ENCODE measurements at places on chromosomes 16 and 17.
A peak's percentile ranks its signal among the peaks of the same experiment; 100 is the strongest.

DNA sequence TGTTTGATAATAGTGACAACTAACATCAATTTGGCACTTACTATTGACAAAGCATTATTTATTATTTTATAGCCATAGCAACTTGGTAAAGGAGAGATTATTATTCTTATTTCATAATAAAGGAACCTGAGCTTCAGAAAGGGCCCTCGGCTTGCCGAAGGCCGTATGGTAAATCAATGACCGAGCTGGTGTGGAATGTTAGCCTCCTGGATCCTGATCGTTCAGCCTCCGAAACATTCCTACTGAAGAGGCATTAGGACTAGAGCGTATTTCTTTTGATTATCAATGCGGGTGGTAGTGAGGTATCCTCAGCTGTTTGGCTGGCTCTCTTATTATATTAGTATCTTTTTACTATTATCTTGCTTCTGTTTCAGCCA, 199.3 kb upstream of the TBX2 start:
- no peak for DNase-seq

DNA sequence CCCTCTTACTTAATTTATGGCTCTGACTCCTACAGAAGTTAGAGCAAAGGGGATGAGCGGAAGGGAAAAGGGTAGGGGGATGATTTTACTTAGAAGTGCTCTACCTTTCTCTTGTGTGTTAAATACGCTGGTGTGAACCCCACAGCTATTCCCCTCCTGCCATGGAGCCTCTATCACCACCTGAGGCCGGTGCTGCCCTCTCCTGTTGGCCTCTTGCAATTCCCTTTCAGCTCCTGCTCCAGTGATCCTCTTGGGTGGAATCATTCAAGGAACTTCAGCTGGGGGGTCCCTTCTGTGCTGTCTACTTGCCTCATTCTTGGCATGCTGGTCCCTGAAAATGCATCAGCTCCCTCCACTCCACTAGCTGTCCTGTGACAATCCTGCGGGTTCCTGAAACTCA, 41.8 kb upstream of the CDH8 start:
- DNase-seq = no peak

- DNase-seq = peak; percentile 14
Measured at GRCh38 chr16:2422123-2422867, 7.0 kb upstream of the CCNF start.

DNA sequence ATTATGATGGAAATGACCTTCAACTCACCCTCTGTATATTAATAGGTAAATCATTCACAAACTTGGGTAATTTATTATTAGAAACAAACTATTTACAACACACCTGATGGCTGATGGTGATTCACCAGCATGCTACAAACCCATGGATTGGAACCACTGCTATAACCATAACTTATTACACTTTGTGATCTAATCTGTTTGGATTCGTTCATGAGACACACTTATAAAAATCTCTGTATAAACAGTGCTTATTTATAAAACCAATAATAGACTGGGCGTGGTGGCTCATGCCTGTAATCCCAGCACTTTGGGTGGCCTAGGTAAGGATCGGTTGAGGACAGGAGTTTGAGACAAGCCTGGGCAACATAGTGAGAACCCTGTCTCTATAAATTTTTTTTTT, 16.0 kb downstream of the SMIM36 start:
- DNase-seq = no peak

DNA sequence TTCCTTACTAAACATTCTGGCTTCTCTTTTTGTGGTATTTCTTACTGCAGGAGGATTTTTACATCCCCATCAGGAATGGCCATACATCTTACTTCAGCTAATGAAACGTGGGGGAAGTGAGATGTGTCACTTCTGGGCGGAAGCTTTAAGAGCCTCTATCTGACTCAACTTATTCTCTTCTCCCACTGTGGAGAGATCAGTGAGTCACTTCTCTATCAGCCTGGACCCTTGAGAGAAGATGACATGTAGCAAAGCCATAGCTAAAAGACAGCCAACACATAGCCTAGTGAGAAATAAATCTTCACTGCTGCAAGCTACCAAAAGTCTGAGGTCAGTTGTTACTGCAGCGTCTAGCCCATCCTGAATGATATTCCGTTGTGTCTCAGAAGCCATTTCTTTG, 1066.7 kb upstream of the RBFOX1 start:
- no peak for DNase-seq

DNA sequence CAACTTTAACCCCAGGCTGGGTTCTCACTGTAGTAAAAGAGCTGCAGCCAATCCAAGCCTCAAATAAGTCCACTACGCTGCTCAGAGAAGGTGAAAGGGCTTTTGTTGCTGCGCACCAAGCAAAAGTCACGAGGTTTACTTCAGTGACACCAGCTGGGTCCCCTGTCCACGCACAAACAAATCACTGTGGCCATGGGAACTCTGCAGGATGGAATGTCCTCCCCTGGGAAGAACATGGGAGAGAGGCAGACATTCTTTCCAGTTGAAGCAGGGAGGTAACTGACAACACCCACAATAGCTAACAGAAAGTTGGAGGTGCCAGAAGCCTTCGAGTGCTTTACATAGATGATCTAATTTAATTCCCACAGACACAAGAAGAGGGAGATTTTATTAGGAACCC, 181.9 kb downstream of the PMP22 start:
- no peak for DNase-seq

DNA sequence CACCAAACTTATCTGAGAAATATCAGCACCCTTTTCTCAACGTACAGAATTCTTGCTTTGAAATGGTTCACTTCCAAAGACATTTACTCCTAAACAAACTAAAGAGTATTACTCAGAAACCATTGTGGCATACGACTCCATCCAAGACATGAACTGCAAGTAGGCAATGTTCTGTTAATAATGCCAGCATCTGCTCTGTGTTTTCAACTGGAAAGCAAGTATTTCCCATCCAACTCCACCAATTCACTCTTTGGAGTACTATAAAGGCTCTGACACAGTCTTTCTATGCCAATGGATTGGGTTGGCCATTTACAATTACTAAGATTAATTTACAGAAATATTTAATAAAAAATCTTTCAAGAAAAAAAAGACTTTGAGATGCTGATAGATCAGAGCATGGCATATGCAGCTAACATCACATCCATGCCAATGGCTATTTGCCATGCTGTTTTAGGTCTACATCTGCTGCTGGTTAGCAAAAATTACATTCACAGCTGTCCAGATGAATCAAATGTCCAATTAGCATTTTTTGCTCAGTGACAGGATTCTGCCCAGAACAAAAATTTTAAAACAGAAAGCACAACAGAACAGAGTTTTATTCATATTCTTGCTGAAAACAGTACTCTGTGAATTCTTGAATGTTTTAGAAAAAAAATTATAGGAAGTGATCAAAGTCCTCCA, 65.9 kb upstream of the HLF start:
- DNase-seq = no peak

GRCh38 chr17:57326336-57326735, 70.0 kb downstream of the MSI2 start:
- no peak for DNase-seq

GRCh38 chr17:78862073-78863023, 21.7 kb upstream of the USP36 start:
- no peak for DNase-seq

DNA sequence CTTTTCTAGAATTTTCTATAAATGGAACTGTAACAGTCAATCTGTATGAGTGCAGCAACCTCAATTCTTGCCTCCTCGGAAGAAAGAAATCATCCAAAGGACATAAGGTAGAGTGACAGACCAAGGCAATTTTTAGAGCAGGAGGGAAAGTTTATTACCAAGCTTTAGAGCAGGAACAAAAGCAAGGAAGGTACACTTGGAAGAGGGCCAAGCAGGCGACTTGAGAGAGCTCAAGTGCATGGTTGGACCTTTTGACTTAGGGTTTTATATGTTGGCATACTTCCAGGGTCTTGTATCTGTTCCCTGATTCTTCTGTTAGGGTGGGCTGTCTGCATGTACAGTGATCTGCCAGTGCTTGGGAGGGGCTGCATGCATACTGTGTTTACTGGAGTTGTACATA, 50.3 kb downstream of the SCNN1G start:
- DNase-seq = no peak

GRCh38 chr16:65989861-65990604, 376.5 kb upstream of the CDH5 start:
- no peak for DNase-seq

GRCh38 chr17:45221081-45222013, at the start of gene FMNL1:
TSS of gene FMNL1 (plus strand) at chr17:45221885. CDS start at chr17:45222125, 240 bp downstream.
- peak; percentile 68 for DNase-seq

- DNase-seq = no peak
Measured at GRCh38 chr16:10658943-10659342, 35.8 kb downstream of the TEKT5 start.

DNA sequence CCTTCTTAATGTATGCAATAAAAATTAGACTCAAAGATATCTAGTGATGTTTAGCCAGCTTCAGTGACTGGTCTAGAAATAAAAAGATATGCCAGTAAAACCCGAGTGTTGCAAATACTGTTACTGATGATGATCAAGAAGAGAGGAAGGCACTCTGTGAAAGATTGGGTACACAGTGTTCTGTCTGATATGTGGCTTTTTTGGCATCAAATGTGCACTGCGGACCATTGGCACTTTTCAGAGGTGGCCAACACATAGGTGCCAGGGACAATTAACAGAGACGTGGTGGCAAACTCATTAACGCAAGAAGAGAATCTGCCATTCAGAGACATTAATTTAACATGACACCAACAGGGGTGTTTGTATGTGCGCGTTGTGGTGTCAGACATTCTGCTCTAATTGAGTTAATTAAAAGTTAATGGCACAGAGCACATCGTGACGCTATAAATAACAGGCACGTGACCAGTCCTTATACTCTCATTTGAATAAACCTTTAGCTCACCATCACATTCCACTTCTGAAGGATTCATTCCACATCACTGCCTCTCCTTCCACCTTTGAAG, 549.3 kb upstream of the HSBP1 start:
- DNase-seq = no peak

GRCh38 chr16:8920645-8921346, 38.6 kb downstream of the LITAFD start:
- no peak for DNase-seq

GRCh38 chr17:58436805-58437239, 19.5 kb upstream of the RNF43 start:
- no peak for DNase-seq

DNA sequence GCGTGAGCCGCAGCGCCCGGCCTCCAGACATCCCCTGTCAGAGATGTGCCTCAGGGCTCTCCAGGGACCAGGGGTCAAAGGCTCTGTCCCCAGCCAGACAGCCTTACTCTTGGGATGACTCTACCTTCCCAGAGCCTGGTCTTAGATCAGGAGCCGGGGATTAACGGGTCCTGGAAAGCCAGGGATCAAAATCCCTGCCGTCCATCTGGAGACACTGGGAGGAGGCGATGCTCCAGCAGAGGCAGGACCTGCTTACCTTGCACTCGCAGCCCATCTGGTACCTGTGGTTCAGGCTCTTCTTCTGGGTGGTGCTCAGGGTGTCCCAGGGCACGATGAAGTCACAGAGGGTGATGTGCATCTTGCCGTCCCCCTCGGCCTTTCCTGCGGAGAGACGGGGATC, 16.7 kb upstream of the USP36 start:
- no peak for DNase-seq

DNA sequence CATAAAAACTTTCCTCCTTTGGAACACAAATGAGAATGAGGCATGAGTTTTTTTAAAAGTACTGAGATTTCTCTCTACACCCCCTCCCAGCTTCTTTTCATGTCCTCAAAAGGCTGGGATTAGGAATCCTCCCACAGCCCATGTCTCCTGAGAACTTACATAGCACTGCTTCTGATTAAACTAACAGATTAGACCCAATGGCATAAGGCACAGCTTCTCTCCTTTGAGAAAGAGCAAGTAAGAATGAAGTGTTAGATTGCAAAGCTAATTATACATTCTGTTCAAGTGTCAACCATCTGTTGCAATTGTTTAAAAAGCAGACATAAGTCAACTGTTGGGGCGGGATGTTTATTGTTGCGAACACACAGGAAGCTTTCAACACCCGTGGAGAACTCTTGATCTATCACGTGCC, 715.1 kb downstream of the CDH11 start:
- DNase-seq = no peak

DNA sequence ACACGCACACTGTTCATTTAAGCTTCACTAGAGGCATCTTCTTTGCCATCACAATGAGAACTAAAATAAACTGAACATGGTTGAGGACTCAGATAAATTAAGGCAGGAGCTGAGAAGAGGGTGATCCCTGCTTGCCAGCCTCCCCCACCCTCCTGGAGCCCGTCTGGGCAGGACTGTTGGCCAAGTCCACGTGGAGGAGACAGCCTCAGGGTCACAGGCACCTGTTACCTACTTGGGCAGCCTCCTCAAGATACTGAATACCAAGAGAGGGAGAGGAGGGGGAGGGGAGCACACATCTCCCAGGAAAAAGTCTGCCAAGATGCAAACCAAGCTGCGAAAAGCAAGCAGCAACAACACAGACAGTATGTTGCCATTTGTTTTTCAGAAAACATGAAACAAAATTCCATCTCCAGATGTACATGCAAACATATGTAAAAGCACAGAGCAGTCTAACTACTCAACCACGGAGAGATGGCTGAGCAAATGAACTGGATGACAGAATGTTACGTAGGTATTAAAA, 67.4 kb downstream of the SLC39A11 start:
- DNase-seq = no peak

- no peak for DNase-seq
Measured at GRCh38 chr17:67785122-67785477, 40.2 kb upstream of the BPTF start.

GRCh38 chr16:63061319-63061718, 1025.1 kb upstream of the CDH8 start:
- DNase-seq = no peak

- DNase-seq = no peak
Measured at GRCh38 chr16:2046893-2047329, 723 bp downstream of the NTHL1 start.

GRCh38 chr16:30722916-30723315, 23.9 kb downstream of the SRCAP start:
- no peak for DNase-seq
